ENCODE measurements at places on chromosomes 12 and 14.

DNA sequence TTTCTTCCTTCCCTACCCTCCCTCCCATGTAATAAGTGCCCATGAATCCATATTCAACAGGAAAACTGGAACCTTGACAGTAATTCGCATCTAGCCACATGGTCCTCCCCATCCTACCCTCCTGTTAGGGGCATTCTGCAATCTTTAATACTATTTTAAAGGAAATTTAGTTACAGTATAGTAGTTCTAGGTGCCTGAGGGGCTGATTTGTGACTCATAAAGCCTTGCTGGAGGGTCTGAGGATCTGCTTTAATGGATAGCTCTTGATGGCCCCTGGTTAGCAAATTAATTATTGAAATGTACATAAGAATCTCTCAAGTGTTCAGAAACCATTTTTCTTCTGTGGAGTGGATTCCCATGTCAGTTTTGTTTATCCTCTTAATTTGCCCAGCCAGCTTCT is 54.1 kb downstream of the ESRRB start:
- no peak for DNase-seq

- DNase-seq: no peak
These were observed 445.5 kb upstream of the FBXO33 start for GRCh38 chr14:39877577-39878190.

DNA sequence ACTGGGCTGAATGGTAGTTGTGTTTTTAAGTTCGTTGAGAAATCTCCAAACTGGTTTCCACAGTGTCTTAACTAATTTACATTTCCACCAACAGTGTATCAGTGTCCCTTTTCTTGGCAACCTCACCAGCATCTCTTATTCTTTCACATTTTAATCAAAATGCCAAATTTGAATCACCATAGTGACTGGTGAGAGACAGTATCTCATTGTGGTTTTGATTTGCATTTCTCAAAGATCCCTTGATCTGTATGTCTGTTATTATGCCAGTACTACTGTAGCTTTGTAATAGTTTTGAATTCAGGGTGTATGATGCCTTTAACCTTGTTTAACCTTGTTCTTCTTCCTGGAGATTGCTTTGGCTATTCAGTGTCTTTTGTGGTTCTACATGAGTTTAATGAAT is 2.2 kb upstream of the EIF2S3B start:
- DNase-seq: no peak

- no peak for DNase-seq
These were observed 70.9 kb downstream of the VWF start for GRCh38 chr12:6053541-6053940.

DNA sequence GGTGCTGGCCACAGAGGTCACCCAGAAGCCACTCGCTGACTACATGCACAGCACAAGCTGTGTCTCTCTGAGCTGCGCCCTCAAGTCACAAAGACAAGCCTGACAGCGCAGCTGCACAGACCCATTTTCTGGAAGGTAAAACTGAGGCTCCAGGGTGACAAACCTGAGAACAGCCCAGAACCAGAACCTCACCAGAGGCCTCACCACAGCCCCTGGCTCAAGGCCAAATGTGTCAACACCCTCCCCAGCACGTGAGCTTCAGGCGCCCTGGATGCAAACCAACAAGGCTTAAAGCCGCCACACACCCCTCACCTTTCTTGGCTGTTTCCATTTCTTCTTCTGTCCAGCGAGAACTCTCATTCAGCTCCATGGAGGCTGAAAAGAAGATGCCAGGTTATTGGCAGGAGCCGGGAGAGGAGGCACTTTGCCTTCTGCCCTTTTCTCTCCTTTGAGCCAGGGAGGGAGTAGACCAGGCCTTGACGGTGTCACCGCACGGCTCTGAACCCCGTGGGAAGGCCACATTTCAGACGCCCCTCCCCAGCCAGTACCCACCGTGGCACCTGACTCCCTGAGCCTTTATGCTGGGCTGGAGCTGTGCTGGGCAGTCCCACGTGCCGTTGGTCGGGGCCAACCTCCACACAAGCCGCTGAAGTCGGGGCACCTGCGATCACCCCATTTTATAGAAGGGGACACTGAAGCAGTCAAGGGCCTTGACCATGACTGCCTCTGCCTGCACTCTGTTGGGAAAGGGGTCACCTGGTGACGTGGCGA is 103.1 kb downstream of the RFLNA start:
- no peak for DNase-seq

- no peak for DNase-seq
These were observed 11.6 kb upstream of the CLEC4D start for GRCh38 chr12:8501720-8502119.

GRCh38 chr12:131163189-131163738 is 209.6 kb downstream of the ADGRD1 start:
- DNase-seq: no peak

- DNase-seq: peak; percentile 9
These were observed 27.3 kb downstream of the FRS2 start for GRCh38 chr12:69497308-69498026.

- peak; percentile 70 for DNase-seq
These were observed 58.9 kb upstream of the EEA1 start for GRCh38 chr12:92987846-92988621.

- peak; percentile 75 for DNase-seq
These were observed 5.1 kb upstream of the CHD4 start for GRCh38 chr12:6612247-6612646.

DNA sequence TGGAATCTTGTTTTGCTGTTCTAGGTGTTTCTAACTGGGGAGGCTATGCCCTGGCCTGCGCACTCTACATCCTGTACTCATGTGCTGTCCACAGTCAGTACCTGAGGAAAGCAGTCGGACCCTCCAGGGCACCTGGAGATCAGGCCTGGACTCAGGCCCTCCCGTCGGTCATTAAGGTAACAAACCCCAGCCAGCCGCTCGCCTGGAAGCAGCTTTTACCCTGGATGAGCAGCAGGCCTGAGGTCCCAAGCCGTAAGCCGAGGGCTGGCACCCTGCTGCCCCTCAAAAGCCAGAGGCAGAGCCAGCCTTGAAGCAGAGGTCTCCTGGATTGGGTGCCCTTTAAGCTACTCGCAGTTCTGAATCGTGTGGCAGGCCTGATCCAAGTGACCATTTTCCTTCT is 29.1 kb downstream of the GPR68 start:
- DNase-seq: no peak

GRCh38 chr14:104885031-104885972 is 20.2 kb downstream of the CEP170B start:
- no peak for DNase-seq

- DNase-seq: no peak
These were observed 3.5 kb downstream of the SLC35E3 start for GRCh38 chr12:68749443-68749842.

DNA sequence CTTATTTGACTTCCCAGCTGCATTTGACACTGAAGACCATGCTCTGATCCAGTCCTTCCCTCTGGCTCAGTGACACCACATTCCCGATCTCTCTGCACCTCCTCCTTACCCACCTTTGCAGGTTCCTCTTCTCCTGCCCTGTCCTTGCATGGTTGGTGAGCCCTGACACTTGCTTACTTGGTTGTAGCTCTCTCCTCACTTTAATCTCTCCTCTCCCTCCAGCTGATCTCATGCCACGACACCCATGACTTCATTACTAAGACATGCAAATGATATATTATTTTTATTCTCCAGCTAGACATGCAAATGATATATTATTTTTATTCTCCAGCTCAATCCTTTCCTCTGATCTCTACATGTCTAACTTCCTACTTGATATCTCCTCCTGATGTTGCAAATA is at the start of gene SERPINA9:
TSS of gene SERPINA9 (minus strand) at position 175 of the 400 bp plus-strand sequence. CDS start 6,357 bp downstream, outside the sequence.
- DNase-seq: no peak

DNA sequence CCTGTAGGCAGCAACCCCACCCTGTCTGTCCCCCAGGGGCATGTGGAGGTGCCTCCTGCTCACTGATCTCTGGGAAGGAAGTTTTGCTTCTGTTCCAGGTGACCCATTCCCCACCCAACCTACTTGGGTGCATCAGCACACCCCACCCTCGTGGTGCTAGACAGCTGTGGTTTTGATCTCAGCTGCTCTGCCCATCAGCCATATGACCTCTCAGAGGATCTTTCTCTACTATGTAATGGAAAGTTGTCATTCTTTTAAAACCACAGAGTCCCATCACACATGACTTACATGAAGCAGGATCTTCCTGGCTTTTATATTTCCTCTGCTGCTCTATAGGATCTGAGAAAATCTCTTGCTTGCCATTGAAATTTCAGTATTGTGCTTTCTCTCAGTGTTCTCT is 13.5 kb upstream of the KRT82 start:
- no peak for DNase-seq
